ENCODE measurements at places on chromosomes 13 and 19. TPM values are rescaled to one million over a fixed set of nuclear protein-coding genes. Genes with fewer than 3 reads are reported as not detected.

KISS1R gene
- 0.43 TPM for total RNA-seq

HRC gene
- not detected for total RNA-seq

PRR22 gene
- 2.6 TPM for total RNA-seq

PTPRH gene
- total RNA-seq: 4.5 TPM

KLK4 gene
- total RNA-seq: not detected

GPR18 gene
- not detected for total RNA-seq

CD22 gene
- 1.1 TPM for total RNA-seq

PPM1N gene
- 6.8 TPM for total RNA-seq

CATSPERD gene
- not detected for total RNA-seq

CD209 gene
- not detected for total RNA-seq

ZNF699 gene
- total RNA-seq: 2.2 TPM

ZNF844 gene
- not detected for total RNA-seq

NLRP7 gene
- not detected for total RNA-seq

TEKTIP1 gene
- total RNA-seq: not detected

ZNF285 gene
- 2.1 TPM for total RNA-seq

FSD1 gene
- total RNA-seq: 7.9 TPM

STAP2 gene
- not detected for total RNA-seq

ZNF566 gene
- total RNA-seq: 9.2 TPM

BSPH1 gene
- not detected for total RNA-seq

FAM83E gene
- total RNA-seq: 0.18 TPM

FSTL3 gene
- 215 TPM for total RNA-seq

COX7A1 gene
- not detected for total RNA-seq

ZNF792 gene
- 1.3 TPM for total RNA-seq

ATP1A3 gene
- 5.9 TPM for total RNA-seq

ZNF506 gene
- 0.12 TPM for total RNA-seq

SPRED3 gene
- 3.2 TPM for total RNA-seq

OSCAR gene
- 0.15 TPM for total RNA-seq

CEBPA gene
- 5.1 TPM for total RNA-seq

ATXN8OS gene
- not detected for total RNA-seq

GIPC3 gene
- 0.26 TPM for total RNA-seq

F10 gene
- not detected for total RNA-seq
